ENCODE measurements at places on chromosomes 7 and 10.

DNA sequence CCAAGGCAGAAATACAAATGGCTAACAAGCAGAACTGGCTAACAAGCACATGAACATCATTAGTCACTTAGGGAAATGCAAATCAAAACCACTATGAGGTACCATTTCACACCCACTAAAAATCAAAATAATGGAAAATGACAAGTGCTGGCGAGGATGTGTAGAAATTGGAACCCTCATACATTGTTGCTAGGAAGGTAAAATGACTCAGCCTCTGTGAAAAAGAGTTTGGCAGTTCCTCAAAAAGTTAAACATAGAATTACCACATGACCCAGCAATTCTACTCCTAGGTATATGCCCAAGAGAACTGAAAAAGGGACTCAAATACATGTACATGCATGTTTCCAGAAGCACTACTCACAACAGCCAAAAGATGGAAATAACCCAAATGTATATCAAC lies 52.8 kb upstream of the ANAPC16 start:
- DNase-seq = peak; percentile 11

- DNase-seq = no peak
Measured at GRCh38 chr7:712381-713138, 13.9 kb upstream of the DNAAF5 start.

- DNase-seq = peak; percentile 14
Measured at GRCh38 chr7:129644634-129645230, 33.2 kb downstream of the NRF1 start.

GRCh38 chr10:63515002-63515763 lies 6.0 kb upstream of the REEP3 start:
- no peak for DNase-seq

- no peak for DNase-seq
Measured at GRCh38 chr7:139915268-139915863, 86.3 kb downstream of the TBXAS1 start.

- no peak for DNase-seq
Measured at GRCh38 chr7:85713171-85713570, 526.3 kb upstream of the SEMA3D start.

GRCh38 chr10:98267069-98267893 lies 713 bp downstream of the LOXL4 start:
- DNase-seq = no peak

DNA sequence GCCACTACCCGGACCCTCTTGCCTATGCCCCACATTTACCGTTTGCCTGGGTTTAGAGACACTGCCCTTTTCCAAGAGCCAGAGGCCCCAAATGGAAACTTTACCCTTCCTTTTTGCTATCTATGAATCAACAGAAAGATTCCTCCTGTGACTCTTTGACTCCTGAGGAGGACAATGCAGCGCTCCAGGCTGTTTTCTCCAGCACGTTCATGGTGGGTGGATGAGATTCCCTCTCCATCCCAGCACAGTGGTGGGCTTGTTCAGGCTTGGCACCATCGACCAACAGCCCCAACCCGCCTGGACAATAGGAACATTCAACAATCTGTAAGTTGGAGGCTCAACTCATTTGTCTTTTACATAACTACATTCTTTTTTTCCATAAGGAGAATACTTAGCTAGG lies 55.9 kb downstream of the DLD start:
- no peak for DNase-seq

- no peak for DNase-seq
Measured at GRCh38 chr7:128205068-128205467, 36.0 kb upstream of the LEP start.

DNA sequence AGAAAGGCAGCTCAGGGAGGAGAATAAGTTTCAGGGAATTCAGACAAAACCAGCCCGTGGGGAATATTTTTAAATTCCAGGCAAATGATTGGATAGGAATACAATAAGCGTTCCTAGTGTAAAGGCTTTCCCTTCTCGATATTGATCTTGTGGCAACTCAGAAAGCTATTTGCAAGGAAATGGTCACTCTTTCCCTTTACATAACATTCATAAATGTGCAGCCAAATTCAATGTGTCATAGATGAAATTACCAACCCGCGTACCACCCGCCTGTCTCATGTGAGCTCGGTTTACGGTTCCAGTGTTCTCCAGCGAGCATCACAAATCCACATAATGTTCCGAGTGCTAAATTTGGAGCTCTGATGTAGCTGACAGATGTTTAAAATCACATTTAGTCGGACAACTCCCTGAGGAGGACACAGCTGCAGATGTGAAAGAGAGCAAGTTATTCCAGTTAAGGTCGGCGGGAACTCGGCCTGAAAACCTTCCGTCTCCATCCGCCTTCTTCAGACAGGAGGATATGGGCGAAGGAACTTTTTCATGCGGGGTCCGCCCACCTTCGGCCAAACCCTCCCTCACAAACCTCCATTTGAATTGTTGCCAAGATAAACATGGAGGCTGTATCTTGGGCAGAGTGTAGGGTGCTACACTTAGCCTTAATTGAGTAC lies 327.0 kb downstream of the RNLS start:
- DNase-seq = no peak

GRCh38 chr7:127815631-127816145 lies 163.7 kb downstream of the SND1 start:
- DNase-seq = no peak

DNA sequence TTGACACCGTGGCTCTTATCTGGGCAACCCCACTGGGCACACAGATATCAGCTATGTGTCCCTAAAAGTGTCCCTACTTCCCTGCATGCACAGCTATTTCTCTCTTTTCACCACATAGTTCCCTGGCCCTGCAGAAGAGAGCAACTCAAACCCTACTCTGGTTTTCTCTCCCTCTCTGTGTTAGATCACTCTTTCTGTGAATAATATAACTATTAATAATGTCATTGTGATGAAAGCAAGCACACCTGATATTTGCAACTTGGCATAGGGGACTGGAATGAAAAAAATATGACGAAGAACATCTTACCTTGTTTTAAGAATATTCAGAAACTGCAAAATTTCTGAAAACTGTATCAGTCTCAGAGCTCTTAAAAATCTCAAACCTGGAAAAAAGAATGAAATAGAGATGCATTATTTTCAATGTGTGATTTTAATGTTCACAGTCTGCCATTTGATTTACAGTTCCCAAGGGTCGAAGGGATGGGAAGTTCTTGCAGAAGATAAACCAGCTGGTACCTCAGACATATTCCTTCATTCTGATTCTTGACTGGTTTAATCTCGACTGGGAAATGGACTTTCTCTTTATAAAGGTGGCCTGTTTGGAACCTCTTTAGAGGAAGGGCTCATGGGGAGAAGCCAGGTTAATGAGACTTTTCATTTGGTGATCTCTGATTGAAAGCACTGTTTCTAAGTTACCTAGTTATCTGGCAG lies 516.8 kb downstream of the KCNMA1 start:
- no peak for DNase-seq

GRCh38 chr7:3217166-3217565 lies 83.9 kb upstream of the SDK1 start:
- DNase-seq = no peak

- no peak for DNase-seq
Measured at GRCh38 chr10:51857305-51857704, 157.9 kb upstream of the CSTF2T start.

DNA sequence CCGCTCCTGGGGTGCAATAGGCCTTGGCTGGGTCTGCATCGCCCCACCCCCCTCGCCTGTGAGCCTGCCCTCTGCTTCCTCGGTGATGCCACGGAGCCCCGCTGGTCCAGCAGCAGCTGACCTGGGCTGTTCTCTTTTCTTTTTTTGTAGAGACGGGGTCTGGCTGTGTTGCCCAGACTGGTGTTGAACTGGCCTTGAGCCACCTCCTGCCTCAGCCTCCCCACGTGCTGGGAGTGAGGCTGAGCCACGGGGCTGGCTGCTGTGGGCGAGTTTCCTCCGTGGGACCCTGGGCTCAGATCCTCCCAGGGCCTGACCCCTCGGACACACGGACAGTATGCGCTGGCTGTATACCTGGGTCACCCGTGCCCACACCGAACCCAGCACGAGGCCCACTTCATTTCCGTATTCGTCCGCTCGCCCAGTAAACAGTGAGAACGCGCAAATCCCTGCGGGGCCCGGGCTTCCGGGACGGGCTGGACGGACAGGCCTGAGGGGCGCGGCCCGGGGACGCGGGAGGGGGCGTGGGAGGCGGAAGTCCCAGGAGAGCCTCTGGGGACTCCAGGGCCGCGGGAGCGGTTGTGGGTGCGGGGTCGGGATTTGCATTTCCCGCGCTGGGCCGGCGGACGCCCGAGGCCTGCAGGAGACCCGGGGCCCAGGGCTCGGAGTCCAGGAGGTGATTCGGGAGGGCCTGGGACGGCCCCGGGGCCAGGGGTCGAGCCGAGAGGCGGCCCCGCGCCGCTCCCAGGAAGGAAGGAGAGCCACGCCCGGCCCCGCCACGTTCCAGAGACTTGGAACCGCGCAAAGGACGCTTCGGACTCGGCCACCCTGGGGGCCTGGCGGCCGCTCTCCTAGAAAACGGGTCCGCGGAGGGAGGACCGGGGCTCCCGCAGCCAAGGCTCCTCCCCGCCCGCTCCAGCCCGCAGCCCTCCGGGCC lies 57.7 kb upstream of the DNAJB6 start:
- DNase-seq = no peak

DNA sequence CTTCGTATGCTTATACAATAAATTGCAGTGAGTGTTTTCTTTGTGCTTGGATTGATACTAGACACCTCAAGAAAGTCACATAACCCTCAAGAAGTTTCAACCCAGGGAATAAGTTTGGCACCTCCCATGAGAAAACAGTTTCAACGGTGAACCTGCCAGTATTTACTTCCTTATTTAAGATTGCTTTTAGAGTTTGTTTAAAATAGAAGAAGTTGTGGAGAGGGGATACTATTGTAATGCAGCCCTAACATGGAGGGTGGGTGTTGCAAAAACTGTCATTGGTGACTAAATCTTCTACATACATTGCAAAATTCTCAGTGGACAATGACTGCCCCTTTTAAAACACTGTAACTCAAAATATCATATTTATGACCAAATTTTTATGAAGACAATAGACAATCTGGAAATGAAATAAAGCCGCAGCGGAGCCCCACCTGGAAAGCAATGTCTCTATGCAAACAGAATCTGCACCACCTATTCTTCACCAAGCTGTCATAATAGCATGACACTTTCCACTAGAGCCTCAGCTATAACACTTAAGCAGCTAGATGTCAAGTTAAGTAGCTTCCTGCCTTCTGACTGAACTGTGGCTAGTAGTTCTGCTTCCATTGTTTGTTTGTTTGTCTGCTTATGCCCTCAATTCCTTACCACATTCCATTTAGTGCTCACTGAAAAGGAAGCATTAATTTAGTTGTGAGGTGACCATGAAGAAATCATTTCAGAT lies 98.2 kb downstream of the MDFIC start:
- no peak for DNase-seq

DNA sequence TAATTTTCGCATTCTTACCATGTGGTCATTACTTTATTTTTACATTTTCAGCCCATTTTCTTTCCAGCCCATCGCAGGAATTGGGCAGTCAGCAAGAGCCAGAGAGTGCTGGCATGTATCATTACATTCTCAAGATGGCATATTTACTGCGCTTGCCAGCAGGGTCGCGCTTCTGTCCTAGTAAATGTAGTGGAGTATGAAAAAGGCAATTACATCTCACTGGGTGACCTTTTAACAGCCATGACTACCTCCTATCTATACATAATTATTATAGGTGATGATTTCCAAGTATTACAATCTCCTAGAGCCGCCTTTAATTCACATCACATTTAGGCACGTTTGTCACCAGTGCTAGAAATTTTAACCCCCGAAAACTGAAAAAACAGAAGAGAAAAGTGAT lies 433.7 kb upstream of the MGMT start:
- DNase-seq = no peak

- no peak for DNase-seq
Measured at GRCh38 chr7:52571026-52571425, 464.4 kb upstream of the POM121L12 start.

GRCh38 chr10:132703419-132704007 lies 82.4 kb downstream of the NKX6-2 start:
- no peak for DNase-seq

DNA sequence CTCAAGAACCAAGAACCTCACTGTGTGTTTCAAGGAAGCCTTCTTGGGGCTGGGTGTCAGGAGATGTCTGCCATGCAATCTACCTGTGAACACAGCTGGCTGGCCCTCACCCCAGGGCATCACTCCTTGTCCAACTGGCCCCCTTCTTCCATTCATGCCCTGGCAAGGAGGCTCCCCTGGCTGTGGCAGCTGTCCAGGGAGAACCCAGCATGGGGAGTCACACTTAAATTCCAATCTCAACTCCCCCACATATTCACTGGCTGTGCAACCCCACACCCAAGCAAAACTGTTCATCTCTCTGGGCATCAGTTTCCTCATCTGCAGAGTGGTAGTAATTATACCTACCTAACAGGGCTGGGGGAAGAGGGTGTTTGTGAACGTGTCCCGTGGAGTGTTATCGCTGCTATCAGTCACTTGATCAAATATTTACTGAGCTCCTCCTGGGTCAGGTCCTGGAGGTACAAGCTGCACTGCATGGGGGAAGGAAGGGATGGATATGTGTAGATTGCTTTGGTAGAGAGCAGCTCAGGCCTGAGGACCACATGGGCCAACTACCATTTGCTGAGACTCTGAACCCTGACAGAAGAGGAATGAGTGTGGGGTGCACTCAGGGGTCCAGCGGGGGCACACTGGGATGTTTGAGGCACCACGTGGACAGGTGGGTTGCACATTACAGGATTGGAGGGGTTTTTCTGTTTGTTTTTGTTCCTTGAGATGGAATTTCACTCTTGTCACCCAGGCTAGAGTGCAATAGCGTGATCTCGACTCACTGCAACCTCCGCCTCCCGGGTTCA lies 2.1 kb upstream of the GPRIN2 start:
- DNase-seq = no peak

DNA sequence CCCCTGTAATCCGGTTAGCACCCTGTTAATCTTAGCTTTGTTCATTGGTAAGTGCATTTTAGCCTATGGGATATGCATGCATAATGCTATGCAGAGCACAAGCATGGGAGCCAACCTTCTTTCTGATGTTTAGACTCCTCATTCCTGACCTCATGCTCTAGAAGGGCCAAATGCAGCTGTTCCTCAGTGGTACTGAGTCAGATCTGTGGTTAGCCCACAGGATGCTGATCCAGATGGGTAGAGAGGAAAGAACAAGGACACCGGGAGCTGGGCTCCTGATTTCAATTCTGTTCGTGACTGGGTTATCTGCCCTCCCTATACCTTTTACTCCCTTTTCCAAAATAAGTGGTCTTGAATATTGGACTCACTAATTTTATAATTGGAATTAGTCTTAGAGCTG lies 31.7 kb upstream of the C10orf90 start:
- DNase-seq = no peak

DNA sequence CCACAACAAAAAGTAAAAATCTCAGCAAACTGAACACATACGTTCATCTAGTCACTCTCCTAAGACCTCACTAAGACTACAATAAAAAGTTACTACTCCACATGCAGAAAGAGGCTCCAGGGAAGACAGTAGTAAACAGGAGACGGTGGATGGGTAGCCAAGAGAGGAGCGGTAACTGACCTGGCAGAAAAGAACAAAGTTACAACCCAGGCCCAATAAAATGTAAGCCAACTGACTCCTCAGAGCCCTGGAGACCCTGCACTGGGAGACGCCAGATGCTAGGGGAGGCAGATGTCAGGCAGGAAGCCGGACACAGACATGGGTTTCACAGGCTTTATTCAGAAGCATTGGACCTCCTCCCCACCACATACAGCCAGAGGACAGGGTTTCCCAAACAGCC lies 181.1 kb upstream of the NFE2L3 start:
- no peak for DNase-seq

- DNase-seq = no peak
Measured at GRCh38 chr7:2173189-2173827, 59.4 kb downstream of the MAD1L1 start.

- DNase-seq = no peak
Measured at GRCh38 chr7:583410-584121, 63.9 kb upstream of the PDGFA start.

Measured in RWPE1 (cell line).